A549 treated with AZD2906 at 1 μM for 4 hours (cell line): ENCODE measurements at places on chromosomes 1 and 21. TPM values are rescaled to one million over a fixed set of nuclear protein-coding genes. Genes with fewer than 3 reads are reported as not detected.

The SYT14 gene
- 0.03 to 0.09 TPM (median 0.07 TPM) in 5 replicates for total RNA-seq

The SH2D1B gene
- total RNA-seq, result 0.10 to 0.20 TPM (median 0.10 TPM) in 5 replicates

The ANXA9 gene
- 0.56 to 1.0 TPM (median 0.72 TPM) in 5 replicates for total RNA-seq

The SPRR3 gene
- total RNA-seq, result not detected in 5 replicates

The RAVER2 gene
- total RNA-seq, result 3.9 to 4.7 TPM (median 4.3 TPM) in 5 replicates

The FABP3 gene
- not detected in 5 replicates for total RNA-seq

The CHI3L2 gene
- total RNA-seq, result 0.13 to 0.53 TPM (median 0.39 TPM) in 5 replicates

The RGS5 gene
- 0.65 to 2.2 TPM (median 0.87 TPM) in 5 replicates for total RNA-seq

The ERI3 gene
- total RNA-seq, result 47.9 to 67.7 TPM (median 60.9 TPM) in 5 replicates

The LCE1E gene
- 0.32 TPM in 1 of 5 replicates, not detected in the others for total RNA-seq

The TMEM82 gene
- total RNA-seq, result not detected in 5 replicates

The AGO3 gene
- 5.8 to 7.7 TPM (median 6.5 TPM) in 5 replicates for total RNA-seq

The NEXN gene
- 5.6 to 11.2 TPM (median 6.7 TPM) in 5 replicates for total RNA-seq

The CSF3R gene
- total RNA-seq, result not detected in 5 replicates

The ANGPTL7 gene
- not detected in 5 replicates for total RNA-seq

The SFN gene
- 494 to 656 TPM (median 566 TPM) in 5 replicates for total RNA-seq

The OR2L2 gene
- total RNA-seq, result not detected in 5 replicates

The DNAJB4 gene
- 28.0 to 49.6 TPM (median 32.5 TPM) in 5 replicates for total RNA-seq

The KLF17 gene
- total RNA-seq, result 0.33 to 0.50 TPM (median 0.46 TPM) in 5 replicates

The HSF2BP gene
- 1.6 to 2.4 TPM (median 2.1 TPM) in 5 replicates for total RNA-seq

The ALPL gene
- total RNA-seq, result 0.41 to 0.67 TPM (median 0.51 TPM) in 5 replicates

The GBP4 gene
- total RNA-seq, result 0.02 to 0.09 TPM in 2 of 5 replicates, not detected in the others

The KIAA0040 gene
- total RNA-seq, result 0.78 to 1.2 TPM (median 0.95 TPM) in 5 replicates

The PRDM16 gene
- 0.15 to 0.49 TPM (median 0.18 TPM) in 5 replicates for total RNA-seq

The KPRP gene
- not detected in 5 replicates for total RNA-seq

The BCAR3 gene
- 70.9 to 87.8 TPM (median 76.2 TPM) in 5 replicates for total RNA-seq

The RNU1-3 gene
- total RNA-seq, result 4.0 to 44.9 TPM (median 4.2 TPM) in 4 of 5 replicates, not detected in the other

The FCRL5 gene
- total RNA-seq, result not detected in 5 replicates

The SLC45A1 gene
- 8.8 to 12.0 TPM (median 11.0 TPM) in 5 replicates for total RNA-seq

The DCDC2B gene
- not detected in 5 replicates for total RNA-seq

The TRAF3IP3 gene
- total RNA-seq, result not detected in 5 replicates

The IL19 gene
- total RNA-seq, result 0.08 to 0.11 TPM (median 0.09 TPM) in 3 of 5 replicates, not detected in the others

The LYPD8 gene
- total RNA-seq, result 0.07 to 0.22 TPM (median 0.10 TPM) in 5 replicates

The CYP4B1 gene
- total RNA-seq, result 0.07 to 0.24 TPM (median 0.18 TPM) in 4 of 5 replicates, not detected in the other

The GNG4 gene
- 10.4 to 16.4 TPM (median 12.7 TPM) in 5 replicates for total RNA-seq

The CDC14A gene
- 2.3 to 2.7 TPM (median 2.4 TPM) in 5 replicates for total RNA-seq

The TAS1R1 gene
- 0.03 TPM in 1 of 5 replicates, not detected in the others for total RNA-seq

The RNF186 gene
- total RNA-seq, result not detected in 5 replicates

The SLC5A9 gene
- 0.05 TPM in 1 of 5 replicates, not detected in the others for total RNA-seq

The VASH2 gene
- total RNA-seq, result 2.2 to 3.9 TPM (median 2.8 TPM) in 5 replicates

The ARTN gene
- total RNA-seq, result 0.14 to 0.39 TPM (median 0.28 TPM) in 5 replicates

The RABGGTB gene
- 57.4 to 73.8 TPM (median 59.1 TPM) in 5 replicates for total RNA-seq

The GBP5 gene
- 0.05 to 0.06 TPM in 2 of 5 replicates, not detected in the others for total RNA-seq

The GSTM1 gene
- not detected in 5 replicates for total RNA-seq

The PARP1 gene
- 103 to 125 TPM (median 108 TPM) in 5 replicates for total RNA-seq
